ENCODE measurements at places on chromosomes 7 and 10.
A peak's percentile ranks its signal among the peaks of the same experiment; 100 is the strongest.

DNA sequence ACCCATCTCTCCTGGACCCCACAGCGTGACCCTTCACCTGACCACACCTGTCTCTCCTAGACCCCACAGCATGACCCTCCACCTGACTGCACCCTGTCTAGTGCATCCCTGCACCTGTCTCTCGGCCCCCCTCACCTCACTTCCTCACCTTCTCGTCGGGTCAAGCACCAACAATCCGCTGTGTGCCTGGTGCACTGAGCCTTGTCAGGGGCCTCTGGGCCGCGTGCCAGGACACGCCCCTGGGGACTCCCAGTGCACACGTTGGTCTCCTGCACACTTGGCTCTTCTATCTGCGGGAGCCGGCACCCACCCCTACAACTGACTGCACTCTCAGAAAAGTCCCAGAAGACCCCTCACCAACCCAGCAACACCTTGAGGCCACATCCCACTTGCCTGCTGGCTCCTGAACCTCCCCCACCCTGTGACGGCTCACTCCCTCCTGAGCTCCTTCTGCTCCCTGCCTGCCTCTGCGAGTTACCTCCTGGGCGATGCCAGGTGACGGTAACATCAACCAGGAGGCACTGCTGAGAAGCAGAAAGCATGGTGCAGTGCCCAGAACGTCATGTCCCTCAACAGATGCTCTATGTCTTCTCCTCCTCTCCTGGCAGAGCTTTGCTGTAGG is 147.6 kb downstream of the DIP2C start:
- DNase-seq: no peak

- DNase-seq: peak; percentile 49
Measured at GRCh38 chr10:48289501-48290238, 15.2 kb upstream of the FRMPD2 start.

DNA sequence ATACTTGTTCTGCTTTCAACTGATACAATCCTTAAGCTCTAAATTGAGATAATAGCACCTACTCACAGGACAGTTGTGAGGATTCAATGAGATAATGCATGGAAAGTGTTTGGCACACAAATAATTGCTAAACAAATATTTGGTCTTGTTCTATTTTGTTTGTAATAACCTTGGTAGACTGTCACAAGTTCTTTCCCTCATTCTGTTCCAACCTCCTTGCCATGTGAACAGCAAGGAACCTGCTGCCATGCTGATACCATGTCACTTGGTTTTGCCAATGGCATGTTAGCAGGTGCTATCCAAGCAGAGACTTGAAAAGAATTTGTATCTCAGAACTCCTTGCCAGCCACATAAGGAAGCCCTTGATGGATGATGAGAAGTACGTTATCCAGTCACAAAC is 24.8 kb upstream of the TECTB start:
- DNase-seq: no peak

DNA sequence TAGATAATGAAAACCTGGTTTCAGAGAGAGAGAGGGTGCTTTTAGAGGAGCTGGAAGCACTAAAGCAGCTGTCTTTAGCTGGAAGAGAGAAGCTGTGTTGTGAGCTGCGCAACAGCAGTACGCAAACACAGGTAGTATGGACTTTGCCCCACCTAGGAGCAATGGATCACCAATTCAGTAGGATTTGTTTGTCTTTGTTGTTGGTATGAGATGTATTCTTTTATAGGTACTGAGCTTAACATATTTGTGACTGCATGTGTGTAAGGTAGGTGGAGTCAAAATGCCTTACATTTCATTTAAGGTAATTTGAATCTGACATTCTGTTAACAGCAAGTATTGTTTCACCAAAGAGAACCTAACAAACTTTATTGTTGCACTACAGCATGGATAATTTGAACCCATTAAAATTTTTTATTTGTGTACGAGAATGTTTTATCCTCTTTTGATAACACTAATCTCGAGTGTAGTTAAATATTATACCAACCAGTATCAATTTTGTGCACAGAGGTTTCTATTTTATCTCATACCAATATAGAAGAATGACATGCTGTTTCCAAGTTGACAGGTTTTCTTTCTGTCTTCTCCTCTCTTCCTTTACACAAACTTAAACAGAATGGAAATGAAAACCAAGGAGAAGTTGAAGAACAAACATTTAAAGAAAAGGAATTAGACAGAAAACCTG is 92.1 kb downstream of the CYP51A1 start:
- DNase-seq: no peak

DNA sequence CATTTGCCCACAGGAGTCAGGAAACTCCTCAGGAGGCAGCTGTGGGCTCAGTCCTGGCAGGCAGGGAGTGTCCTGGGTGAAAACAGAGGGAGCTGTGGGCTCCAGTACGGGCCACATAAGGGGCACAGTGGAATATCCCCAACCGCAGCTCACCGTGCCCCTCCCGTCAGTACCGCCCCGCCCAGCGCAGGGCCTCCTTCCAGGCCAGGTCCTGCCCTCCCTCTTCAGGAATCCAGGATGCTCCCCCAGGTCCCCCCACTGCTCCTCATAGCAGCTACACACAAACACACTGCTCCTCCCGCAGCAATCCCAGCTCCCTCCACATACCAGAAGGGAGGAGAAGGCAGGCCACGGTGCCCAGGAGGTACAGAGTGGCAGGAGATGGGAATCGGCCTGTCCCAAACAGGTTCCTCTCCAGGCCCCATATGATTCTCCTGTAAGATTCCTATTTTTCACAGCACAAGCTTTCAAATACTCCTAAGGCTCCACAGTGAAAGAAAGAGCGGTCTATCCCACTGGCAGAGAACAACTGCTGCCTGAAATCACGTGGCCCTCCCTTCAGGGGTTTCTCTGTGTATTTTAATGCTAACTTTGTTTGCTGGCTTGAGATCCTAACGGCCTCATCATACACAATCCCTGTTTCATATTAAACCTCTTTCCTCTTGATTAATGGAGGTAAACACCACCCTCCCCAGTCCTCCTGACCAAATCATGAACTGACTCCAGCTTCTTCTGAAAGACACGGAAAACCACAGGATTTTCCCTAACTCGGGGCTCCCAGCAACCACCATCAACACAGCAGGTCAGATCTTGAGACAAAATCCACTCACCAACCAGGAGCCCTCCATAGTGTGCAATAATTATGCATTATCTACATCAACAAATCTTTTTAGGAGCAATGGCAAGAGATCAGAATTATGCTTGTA is 178.7 kb downstream of the TNS3 start:
- no peak for DNase-seq

GRCh38 chr7:294440-295154 is 4.6 kb downstream of the FOXL3 start:
- no peak for DNase-seq

DNA sequence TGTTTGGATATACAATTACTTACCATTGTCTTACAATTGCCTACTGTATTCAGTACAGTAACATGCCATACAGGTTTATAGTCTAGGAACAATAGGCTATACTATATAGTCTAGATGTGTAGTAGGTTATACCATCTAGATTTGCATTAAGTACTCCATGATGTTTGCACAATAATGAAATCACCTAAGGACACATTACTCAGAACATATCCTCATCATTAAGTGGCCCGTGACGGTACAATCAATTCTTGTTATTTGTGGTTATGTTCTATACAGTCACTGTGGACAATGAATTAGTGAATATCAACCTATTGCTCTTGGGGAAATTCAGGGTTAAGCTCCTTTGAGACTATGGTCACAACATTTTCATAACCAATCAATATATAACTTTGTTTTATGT is 75.6 kb downstream of the MICU1 start:
- DNase-seq: no peak

- no peak for DNase-seq
Measured at GRCh38 chr7:141074997-141075396, 1.1 kb downstream of the TMEM178B start.
